ENCODE measurements at places on chromosomes 1 and 21.
A peak's percentile ranks its signal among the peaks of the same experiment; 100 is the strongest.

DNA sequence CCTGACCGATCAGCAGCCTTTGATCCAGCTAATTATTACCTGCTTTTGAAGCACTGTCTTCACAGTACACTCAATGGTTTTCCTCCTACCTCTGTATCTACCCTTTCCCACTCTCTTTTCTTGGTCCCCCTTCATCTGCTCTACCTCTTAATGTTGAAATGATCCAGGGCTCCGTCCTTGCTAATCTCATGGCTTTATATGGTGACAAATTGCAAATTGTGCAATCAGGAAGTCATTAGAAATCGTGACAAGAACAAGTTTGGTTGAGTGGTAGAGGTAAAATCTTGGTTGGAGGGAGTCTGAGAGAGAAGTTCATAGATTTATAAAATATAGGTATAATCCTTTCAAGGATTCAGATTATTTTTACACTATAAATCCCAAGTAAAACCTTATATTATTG is 9.6 kb upstream of the CYB5R1 start:
- no peak for DNase-seq

DNA sequence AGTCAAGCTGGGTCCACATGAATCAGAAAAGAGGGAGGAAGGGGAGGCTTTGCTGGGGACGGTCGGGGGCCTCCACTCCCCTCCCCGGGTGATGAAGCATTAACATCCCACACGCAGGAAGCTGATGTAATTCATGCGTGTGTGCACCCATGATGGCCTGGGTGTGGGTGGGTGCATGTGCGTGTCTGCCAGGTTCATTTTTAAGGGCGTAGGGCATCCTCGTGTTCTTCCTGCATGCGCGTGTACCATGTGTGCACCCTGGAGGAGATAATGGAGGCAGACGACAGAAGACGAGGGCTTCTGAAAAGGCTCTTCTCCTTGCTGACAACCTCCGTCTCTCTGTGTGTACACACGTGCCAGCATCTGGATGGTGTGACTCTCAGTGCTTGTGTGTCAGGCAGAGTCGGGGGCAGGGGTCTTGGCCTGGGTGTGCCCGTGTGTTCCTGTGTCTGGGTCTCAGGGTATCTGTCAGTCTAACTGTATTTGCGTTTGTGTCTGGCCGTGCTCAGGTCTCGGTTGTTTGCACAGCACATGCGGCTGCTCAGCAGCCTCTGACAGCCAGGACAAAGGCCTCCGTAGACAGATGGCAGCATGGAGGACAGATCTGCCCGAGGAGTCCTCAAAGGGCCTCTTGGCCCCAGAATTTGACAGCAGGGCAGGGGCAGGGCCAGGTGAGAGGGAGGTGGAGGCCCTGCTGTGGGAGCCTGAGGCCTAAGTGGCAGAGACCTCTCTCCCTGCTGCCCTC is 2.4 kb downstream of the RAP1GAP start:
- DNase-seq, result no peak

DNA sequence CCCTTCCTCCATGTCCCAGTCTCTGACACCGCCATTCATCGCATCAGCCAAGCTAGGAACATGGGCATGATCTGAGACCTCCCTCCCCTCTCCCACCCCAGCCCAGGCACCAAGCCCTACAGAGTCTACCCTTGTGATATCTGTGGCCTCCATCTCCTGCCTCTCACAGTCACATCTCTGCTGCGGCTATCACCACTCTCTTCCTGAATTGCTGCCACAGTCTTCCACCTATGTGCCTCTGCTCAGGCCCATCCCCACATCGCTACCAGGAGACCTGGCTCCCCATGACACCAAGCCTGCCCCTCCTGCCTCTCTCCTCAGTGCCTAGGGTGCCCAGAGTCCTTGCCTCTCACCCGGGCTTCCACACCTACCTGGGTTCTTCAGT is 82.7 kb upstream of the BCAR3 start:
- DNase-seq, result no peak

- DNase-seq, result peak; percentile 56
These were observed 668 bp downstream of the CBR3 start for GRCh38 chr21:36135391-36136102.

Measured in CD4-positive, alpha-beta T cell (primary cell).